Colonic mucosa (tissue), 4 donors: ENCODE measurements at places on chromosomes 7 and 10. TPM values are rescaled to one million over a fixed set of nuclear protein-coding genes. Genes with fewer than 3 reads are reported as not detected.

GRCh38 chr7:32588657-32589056, 93.4 kb downstream of the AVL9 start:
- no peak overlapping the region for H3K27ac ChIP-seq
- DNase-seq, result no peak
- H3K27me3 ChIP-seq, result no peaks in the 10 kb centered on the region
- no peak overlapping the region for H3K4me3 ChIP-seq
- H3K36me3 ChIP-seq, result peaks cover 3% of the 10 kb centered on the region
- H3K4me1 ChIP-seq, result no peaks in the 10 kb centered on the region

DNA sequence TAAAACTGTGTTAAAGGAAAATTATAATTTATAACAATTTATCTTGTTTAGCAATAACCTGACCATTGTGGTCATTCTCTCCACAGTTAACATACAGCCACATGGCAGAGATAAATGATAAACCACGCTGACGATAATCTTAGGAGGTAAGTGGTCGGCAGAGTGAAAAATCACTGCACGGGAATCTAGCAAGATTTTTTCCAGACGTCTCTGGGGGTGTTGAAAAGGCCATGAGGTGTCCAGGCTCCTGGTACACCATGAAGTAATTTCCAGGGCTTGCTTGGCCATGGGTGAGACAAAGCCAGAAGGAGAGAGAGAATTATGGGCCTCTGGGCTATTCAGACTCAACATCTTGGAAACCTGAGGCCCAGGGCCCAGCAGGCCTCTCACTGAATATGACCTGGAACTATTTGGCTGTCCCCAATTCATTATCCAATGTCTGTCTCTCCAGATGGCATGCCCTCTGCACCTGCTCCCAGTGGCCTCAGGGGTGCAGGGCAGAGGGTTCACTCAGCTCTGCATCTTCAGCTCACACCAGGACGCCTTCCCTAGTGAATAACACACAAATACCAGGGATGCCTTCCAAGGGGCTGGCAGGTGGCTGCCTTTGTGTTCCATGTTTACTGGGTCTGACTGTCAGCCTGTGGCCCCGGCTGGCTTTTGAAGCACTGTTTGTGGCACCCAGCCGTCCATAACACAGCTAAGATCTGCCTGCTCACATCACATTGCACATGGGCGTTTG, 590.4 kb upstream of the PFKP start:
- no peaks in the 10 kb centered on the region for H3K27me3 ChIP-seq
- no peak for DNase-seq
- no peaks in the 10 kb centered on the region for H3K36me3 ChIP-seq
- H3K4me3 ChIP-seq, result no peak overlapping the region
- H3K4me1 ChIP-seq, result no peaks in the 10 kb centered on the region
- no peak overlapping the region for H3K27ac ChIP-seq

DNA sequence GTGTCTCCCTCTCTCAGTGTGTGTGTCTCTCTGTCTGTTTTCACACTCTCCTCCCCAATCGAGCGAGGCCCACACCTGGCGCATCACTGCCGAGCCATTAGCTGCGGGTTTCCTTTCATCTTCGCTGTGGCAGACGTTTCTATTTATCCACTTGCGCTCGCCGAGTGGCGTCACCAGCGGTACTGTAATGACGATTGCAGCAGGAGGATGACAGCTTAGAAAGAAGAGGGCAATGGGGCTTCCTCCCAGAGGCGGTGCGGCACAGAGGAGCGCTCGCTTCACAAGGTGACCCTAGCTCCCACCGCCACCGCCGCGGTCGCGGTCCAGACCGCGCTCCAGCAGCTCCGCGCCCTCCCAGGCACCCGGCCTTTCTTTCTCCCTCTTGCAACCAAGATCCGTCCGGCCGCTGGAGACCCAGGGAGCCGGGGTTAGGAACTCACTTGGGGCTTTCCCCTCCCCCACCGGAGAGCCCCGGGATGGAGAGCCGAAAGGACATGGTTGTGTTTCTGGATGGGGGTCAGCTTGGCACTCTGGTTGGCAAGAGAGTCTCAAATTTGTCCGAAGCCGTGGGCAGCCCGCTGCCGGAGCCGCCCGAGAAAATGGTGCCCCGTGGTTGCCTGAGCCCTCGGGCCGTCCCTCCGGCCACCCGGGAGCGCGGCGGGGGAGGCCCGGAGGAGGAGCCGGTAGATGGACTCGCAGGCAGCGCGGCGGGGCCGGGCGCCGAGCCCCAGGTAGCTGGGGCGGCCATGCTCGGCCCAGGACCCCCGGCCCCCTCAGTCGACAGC, at the start of gene EVX1:
Gene EVX1, plus strand, starts transcription at position 248 of the 785 bp plus-strand sequence. Its CDS starts 229 bp downstream, at position 477.
- peaks cover 25% of the 10 kb centered on the region for H3K4me1 ChIP-seq
- no peak within 1 kb of the TSS for H3K27ac ChIP-seq
- peak within 1 kb of the TSS; percentile 32 for H3K4me3 ChIP-seq
- peaks cover 86% of the 10 kb centered on the region for H3K27me3 ChIP-seq
- H3K36me3 ChIP-seq, result no peaks in the 10 kb centered on the region

- no peak overlapping the region for H3K4me3 ChIP-seq
- no peaks in the 10 kb centered on the region for H3K36me3 ChIP-seq
- no peaks in the 10 kb centered on the region for H3K27me3 ChIP-seq
- no peaks in the 10 kb centered on the region for H3K4me1 ChIP-seq
- H3K27ac ChIP-seq, result no peak overlapping the region
Observed at GRCh38 chr10:11387044-11387443, 224.4 kb downstream of the USP6NL start.

GRCh38 chr10:54496852-54497251, 304.2 kb downstream of the PCDH15 start:
- H3K27ac ChIP-seq, result no peak overlapping the region
- no peaks in the 10 kb centered on the region for H3K27me3 ChIP-seq
- no peak for DNase-seq
- H3K36me3 ChIP-seq, result no peaks in the 10 kb centered on the region

- H3K27me3 ChIP-seq, result no peaks in the 10 kb centered on the region
- H3K4me3 ChIP-seq, result no peak overlapping the region
- no peak for DNase-seq
Observed at GRCh38 chr10:74863551-74863950, 37.2 kb downstream of the KAT6B start.

GRCh38 chr10:125152450-125153368, 7.7 kb downstream of the CTBP2 start:
- peaks cover 46% of the 10 kb centered on the region for H3K4me1 ChIP-seq
- H3K27ac ChIP-seq, result peak overlapping the region; percentile 97
- H3K36me3 ChIP-seq, result no peaks in the 10 kb centered on the region
- no peaks in the 10 kb centered on the region for H3K27me3 ChIP-seq

DNA sequence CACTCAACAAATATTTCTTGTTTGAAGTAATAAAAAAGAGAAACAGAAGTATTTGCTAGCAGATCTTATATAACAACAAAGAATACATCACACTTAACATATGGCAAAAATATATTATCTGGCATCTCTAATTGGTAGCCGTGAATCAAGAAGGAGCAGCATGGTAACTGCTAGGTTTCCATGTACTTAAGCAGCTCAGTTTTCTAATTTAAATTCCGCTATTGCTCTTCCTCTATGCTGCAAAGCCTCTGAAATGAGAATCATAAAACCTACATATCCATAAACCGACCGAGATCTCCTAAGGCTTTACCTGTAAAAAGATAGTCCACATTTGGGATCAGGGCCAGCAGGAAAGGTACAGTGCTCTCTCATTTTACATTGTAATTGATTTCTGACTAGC, 76.6 kb upstream of the PTPRZ1 start:
- no peak overlapping the region for H3K4me3 ChIP-seq
- H3K36me3 ChIP-seq, result no peaks in the 10 kb centered on the region
- H3K27me3 ChIP-seq, result no peaks in the 10 kb centered on the region
- no peaks in the 10 kb centered on the region for H3K4me1 ChIP-seq
- no peak for DNase-seq

- no peaks in the 10 kb centered on the region for H3K27me3 ChIP-seq
- H3K36me3 ChIP-seq, result no peaks in the 10 kb centered on the region
- no peaks in the 10 kb centered on the region for H3K4me1 ChIP-seq
- H3K27ac ChIP-seq, result no peak overlapping the region
Observed at GRCh38 chr10:88292185-88292514, 291.0 kb downstream of the RNLS start.

DNA sequence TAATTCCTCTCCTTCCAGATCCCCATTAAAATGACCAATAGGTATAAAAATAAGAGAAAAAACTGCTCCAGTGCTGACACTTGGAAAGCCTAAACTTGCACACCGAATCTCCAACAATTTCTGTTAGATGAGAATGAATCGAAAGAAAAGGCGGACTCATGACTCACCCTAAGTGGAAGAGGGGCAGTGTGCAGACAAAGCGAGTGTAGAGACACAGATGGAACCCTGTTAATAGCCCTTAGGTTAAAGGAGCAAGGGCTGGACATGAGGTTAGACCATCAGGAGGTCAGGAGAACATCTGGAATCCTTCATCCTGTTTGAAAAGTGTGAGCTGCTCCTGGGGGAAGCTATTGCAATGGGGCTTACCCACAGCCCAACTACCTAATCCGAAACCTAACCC, 103.4 kb upstream of the GLI3 start:
- H3K27me3 ChIP-seq, result no peaks in the 10 kb centered on the region
- H3K4me1 ChIP-seq, result no peaks in the 10 kb centered on the region

- H3K4me1 ChIP-seq, result no peaks in the 10 kb centered on the region
- H3K27me3 ChIP-seq, result no peaks in the 10 kb centered on the region
- no peak overlapping the region for H3K27ac ChIP-seq
- H3K4me3 ChIP-seq, result no peak overlapping the region
- no peak for DNase-seq
Observed at GRCh38 chr7:254337-255037, 35.5 kb upstream of the FOXL3 start.

DNA sequence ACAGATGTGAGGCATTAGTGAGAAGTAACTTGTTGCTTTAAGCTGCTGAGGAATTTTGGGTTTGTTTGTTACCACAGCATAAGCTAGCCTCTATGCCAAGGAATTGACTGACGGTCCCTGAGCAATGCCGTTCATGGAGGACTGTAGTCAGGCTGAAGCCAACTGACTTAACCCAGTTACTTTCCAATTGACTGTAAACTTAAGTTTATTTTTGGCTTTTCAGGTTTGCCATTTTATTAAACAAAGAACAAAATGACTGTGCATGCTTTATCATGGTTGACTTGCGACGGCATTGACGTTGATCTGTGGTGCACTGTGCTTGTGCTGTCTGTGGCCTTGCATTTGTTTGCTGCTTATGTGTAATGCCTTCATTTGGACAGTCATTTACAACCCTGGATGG, 53.5 kb downstream of the DNAJB9 start:
- DNase-seq, result no peak
- H3K4me1 ChIP-seq, result no peaks in the 10 kb centered on the region
- H3K36me3 ChIP-seq, result no peaks in the 10 kb centered on the region
- no peaks in the 10 kb centered on the region for H3K27me3 ChIP-seq

DNA sequence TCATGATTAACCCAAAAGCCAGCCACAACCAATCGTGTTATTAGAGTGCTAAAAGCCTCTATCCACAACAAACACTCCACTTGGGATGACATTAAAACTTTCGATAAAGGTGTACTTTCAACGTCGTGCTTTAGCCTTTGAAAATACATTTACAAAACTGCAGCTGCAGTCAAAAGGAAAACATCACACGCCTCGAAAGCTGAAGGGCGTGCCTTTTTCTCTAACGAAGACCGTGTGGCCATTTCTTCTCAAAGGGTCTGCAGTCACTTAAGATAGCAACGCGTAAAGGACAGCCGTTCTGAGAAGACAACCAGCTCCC, 1.1 kb downstream of the ARHGAP12 start:
- no peaks in the 10 kb centered on the region for H3K27me3 ChIP-seq
- H3K4me3 ChIP-seq, result peak overlapping the region; percentile 86
- peak; percentile 57 for DNase-seq
- peak overlapping the region; percentile 96 for H3K27ac ChIP-seq
- no peaks in the 10 kb centered on the region for H3K36me3 ChIP-seq

DNA sequence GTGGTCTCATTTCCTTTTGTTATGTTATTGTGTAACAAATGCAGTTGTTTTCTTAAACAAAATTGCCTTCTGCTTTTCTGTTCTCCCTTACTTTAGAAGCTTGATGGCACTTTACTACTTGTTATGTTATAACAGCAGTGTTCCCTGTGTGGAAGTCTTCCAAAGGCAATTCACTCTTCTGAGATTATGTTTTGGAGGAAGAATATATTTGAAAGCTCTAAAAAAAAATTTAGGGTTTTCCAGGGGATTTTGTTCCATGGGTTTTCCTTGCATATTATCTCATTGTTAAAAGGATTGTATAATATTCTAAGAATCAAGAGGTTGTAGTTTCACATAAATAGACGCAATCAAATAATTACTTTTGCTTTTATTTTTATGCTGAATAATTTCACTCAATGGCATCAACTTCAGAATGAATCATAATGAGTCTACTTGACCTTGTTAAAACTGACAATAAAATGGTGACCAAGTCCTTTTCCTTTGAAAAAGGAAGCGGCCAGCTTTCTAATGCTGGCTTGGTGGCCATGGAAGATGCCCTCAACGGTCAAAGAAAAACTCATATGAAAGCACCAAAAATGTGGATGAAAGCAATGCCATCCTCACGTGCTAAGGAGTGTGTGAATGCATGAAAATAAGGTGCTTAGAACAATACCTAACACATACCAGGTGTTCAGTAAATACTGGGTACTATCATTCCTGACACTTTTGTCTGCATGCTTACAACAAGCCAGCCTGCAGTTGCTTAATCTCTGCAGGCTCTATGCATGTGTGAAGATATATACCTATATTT, 92.4 kb upstream of the KLF6 start:
- peak overlapping the region; percentile 21 for H3K27ac ChIP-seq
- peaks cover 6% of the 10 kb centered on the region for H3K4me1 ChIP-seq
- H3K36me3 ChIP-seq, result no peaks in the 10 kb centered on the region
- H3K27me3 ChIP-seq, result no peaks in the 10 kb centered on the region
- no peak for DNase-seq
- H3K4me3 ChIP-seq, result no peak overlapping the region

GRCh38 chr10:70137927-70138883, 5.6 kb upstream of the AIFM2 start:
- H3K36me3 ChIP-seq, result no peaks in the 10 kb centered on the region
- peak overlapping the region; percentile 85 for H3K27ac ChIP-seq
- H3K27me3 ChIP-seq, result no peaks in the 10 kb centered on the region
- H3K4me3 ChIP-seq, result no peak overlapping the region
- DNase-seq, result peak; percentile 73

DNA sequence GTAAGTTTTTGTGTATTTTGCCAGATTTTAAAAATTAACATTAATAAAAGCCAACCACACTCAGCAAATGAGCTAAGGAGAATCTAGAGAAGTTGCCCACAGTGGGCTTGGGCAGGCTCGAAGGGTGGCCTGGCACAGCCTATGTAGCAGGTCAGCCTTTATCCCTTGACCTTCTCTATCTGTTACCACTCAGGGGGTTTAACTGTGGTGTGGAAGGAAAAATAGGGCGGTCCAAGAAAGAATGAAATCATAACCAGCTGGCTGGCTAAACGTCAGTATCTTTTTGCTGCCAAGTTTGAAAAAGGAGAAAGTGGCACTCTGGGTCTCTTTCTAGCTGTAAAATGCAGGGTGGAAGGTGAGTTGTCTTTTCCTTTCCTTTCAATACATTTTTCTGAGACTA, 130.3 kb upstream of the ASAH2 start:
- no peaks in the 10 kb centered on the region for H3K27me3 ChIP-seq
- no peak overlapping the region for H3K4me3 ChIP-seq
- H3K27ac ChIP-seq, result no peak overlapping the region
- H3K36me3 ChIP-seq, result no peaks in the 10 kb centered on the region

SCART1 gene
- 1.3 TPM for total RNA-seq

OR13A1 gene
- total RNA-seq, result not detected

VAX1 gene
- total RNA-seq, result not detected

DENND2A gene
- total RNA-seq, result 7.4 TPM

CYP3A7 gene
- total RNA-seq, result not detected

SPDYE2B gene
- not detected for total RNA-seq

OR2A5 gene
- total RNA-seq, result not detected
